DND-41 (cell line): ENCODE measurements at places on chromosomes 3 and 15.

DNA sequence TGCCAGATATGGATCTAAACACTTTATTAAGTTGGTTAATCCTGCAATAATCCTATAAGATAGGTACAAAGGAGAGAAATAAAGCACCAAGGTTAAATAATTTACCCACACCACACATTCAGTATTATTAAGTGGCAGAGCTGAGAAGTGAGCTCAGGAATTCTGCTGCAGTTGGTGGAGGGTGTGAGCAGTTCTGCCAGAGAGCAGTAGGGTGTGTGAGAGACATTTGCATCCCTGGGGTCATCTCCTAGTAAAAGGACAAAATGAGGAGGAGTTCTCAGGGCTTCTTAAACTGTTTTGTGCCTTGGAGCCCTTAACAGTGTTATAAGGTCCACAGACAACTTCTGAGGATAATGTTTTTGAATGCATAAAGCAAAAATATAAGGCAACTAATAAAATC is 484.5 kb downstream of the TAFA4 start:
- DNase-seq = no peak

- no peak for DNase-seq
These were observed 6.1 kb downstream of the PTX3 start for GRCh38 chr3:157442729-157443128.

DNA sequence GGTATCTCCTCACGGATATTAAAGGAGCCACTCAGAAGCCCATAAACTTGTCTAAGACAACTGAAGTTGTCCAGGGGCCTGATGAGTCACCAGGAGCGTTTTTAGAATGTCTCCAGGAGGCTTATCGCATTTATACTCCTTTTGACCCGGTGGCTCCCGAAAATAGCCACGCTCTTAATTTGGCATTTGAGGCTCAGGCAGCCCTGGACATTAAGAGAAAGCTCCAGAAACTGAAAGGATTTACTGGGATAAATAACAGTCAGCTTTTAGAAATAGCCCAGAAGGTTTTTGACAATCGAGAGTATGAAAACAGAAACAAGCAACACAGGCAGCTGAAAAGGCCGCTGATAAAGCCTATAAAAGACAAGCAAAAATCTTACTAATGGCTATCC is 4.1 kb downstream of the DET1 start:
- no peak for DNase-seq

DNA sequence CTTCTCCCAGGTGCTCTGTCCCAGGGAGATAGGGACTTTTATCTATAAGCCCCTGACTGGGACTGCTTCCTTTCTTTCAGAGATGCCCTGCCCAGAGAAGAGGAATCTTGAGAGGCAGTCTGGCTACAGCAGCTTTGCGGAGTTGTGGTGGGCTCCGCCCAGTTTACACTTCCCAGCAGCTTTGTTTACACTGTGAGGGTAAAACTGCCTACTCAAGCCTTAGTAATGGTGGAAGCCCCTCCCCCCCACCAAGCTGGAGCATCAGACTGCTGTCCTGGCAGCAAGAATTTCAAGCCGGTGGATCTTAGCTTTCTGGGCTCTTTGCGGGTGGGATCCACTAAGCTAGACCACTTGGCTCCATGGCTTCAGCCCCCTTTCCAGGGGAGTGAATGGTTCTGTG is 253.8 kb upstream of the ARL6 start:
- DNase-seq = no peak

GRCh38 chr3:11273891-11274291 is 1.7 kb downstream of the ATG7 start:
- no peak for DNase-seq

- peak; percentile 37 for DNase-seq
These were observed 4.7 kb upstream of the GOLGA8B start for GRCh38 chr15:34588046-34588674.

- no peak for DNase-seq
These were observed 173.0 kb downstream of the TIGIT start for GRCh38 chr3:114466816-114467215.

- DNase-seq = peak; percentile 77
These were observed 17.5 kb downstream of the HDC start for GRCh38 chr15:50247819-50248655.

GRCh38 chr3:173589116-173589515 is 191.6 kb downstream of the NLGN1 start:
- no peak for DNase-seq

DNA sequence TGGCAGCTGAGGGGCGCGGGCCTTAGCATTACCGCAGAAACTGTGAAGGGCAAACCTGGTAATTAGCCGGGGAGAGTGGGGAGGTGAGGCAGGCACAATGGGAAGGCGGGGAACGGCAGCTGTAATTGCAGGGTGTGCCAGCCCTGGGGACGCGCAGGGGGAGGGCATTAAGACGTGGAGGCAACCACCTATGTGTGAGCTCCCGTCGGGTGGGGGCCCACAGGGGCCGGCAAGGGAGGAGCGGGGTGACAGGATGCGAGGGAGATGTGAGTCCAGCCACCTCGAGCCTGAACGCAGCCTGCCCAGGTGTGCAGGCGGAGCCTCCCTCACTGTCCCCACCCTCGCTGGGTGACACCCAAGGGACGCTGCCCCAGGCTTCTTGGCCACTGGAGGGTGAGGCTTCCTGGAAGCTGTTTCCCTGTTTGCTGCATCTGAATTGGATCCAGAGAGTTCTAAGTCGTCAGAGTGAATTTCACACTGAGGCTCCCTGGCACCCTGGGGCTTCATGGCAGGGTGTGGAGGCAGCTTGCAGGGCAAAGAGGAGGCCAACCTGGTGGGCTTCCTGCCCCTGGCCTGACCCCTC is 130.6 kb upstream of the MEF2A start:
- DNase-seq = no peak

DNA sequence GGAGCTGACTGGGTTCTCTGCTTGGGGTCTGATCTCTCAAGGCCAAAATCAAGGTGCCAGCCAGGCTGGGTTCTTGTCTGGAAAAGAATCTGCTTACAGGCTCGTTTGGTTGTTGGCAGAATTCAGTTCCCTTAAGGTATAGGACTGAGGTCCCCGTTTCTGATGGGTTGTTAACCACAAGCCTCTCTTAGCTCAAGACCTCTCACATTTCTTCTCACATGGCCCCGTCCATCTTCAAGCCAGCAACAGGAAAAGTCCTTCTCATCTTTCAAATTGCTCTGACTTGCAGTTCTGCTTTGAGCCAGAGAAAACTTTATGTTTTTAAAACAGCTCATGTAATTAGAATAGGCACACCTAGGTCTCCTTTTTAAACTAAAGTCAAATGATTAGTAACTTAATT is 20.4 kb downstream of the UACA start:
- DNase-seq = no peak

DNA sequence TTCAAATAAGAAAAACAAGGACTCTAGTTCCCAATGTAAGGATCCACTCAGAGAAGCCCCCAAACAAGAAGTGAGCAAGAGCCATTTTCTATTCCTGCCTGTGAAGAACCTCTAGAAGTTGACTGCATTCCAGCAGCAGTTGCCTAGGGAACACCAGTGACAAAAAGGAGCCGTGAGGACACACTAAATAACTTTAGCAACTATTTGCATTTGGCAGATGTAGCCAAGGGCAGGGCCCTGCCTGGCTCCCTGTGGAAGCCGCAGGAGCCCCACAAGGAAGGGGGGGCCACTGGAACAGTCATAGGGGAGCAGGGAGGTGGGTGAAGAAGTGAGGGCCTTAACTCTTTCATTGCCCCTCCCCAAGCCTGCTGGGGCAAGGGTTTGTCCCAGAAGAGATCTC is 470.2 kb upstream of the PROK2 start:
- no peak for DNase-seq

DNA sequence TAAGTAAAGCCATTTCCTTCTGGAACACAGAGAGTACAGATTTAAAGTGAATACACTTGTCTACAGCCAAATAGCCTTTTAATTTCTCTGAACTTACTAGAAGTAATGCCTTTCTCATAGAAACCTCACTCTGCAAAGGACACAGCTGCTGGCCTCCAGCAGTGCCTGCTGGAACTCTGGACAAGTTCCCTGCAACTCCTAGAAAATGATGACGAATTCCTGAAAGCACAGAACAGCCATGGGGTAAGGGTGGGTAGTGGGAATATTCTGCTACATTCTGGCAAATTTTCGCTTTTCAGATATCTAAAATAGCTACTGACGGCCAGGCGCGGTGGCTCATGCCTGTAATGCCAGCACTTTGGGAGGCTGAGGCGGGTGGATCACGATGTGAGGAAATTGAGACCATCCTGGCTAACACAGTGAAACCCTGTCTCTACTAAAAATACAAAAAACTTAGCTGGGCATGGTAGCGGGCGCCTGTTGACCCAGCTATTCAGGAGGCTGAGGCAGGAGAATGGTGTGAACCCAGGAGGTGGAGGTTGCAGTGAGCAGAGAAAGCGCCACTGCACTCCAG is 34.4 kb downstream of the RYK start:
- DNase-seq = no peak

GRCh38 chr15:67854358-67854757 is 14.5 kb upstream of the RNU6-1 start:
- no peak for DNase-seq
